Osteoblast (primary cell): ENCODE measurements at places on chromosomes 2 and 18. TPM values are rescaled to one million over a fixed set of nuclear protein-coding genes. Genes with fewer than 3 reads are reported as not detected.

RAD51AP2 gene
- total RNA-seq, result not detected in 2 replicates

GRCh38 chr2:220959391-220959802 lies 612.7 kb downstream of the EPHA4 start:
- DNase-seq, result no peak
- no peaks in the 10 kb centered on the region for H3K27me3 ChIP-seq
- no peak overlapping the region for H3K27ac ChIP-seq
- H3K4me1 ChIP-seq, result no peaks in the 10 kb centered on the region
- no peak overlapping the region for H3K4me3 ChIP-seq

- H3K27ac ChIP-seq, result peak overlapping the region; percentile 72
- no peaks in the 10 kb centered on the region for H3K36me3 ChIP-seq
- no peak overlapping the region for H3K4me3 ChIP-seq
Observed at GRCh38 chr2:234673961-234674759, 177.3 kb upstream of the ARL4C start.

GRCh38 chr2:44126106-44126797 lies 42.4 kb upstream of the PPM1B start:
- no peaks in the 10 kb centered on the region for H3K27me3 ChIP-seq
- H3K36me3 ChIP-seq, result no peaks in the 10 kb centered on the region
- no peak overlapping the region for H3K27ac ChIP-seq
- H3K4me3 ChIP-seq, result no peak overlapping the region
- H3K4me1 ChIP-seq, result peaks cover 15% of the 10 kb centered on the region

CEBPZOS gene
- total RNA-seq, result 20.6 and 21.4 TPM in 2 replicates

TGFA gene
- total RNA-seq, result not detected in 2 replicates
